ENCODE measurements at places on chromosomes 1 and 21.
A peak's percentile ranks its signal among the peaks of the same experiment; 100 is the strongest.

DNA sequence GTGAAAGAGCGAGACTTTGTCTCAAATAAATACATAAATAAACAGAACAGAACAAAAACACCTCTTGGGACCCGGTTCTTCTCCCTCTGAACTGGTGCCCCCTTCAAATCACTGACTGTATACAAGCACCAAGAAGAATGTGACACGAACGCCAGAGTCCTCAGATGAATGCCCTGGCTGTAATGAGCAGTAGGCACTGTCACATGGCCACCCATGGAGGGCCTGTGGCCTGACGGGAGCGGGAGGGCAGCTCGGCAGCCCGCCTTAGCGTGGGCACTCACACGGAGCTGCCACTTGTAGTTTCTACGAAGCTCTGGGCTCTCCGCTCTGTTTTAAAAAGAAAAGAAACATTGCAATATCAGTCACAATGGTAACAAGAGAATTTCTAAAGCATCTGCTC is 146.0 kb downstream of the PEX14 start:
- DNase-seq = no peak

GRCh38 chr1:204648576-204648975 is 37.0 kb downstream of the LRRN2 start:
- DNase-seq = no peak

- DNase-seq = no peak
Measured at GRCh38 chr1:234244482-234244881, 128.8 kb upstream of the COA6 start.

- DNase-seq = no peak
Measured at GRCh38 chr1:233569636-233570035, 44.3 kb upstream of the KCNK1 start.

DNA sequence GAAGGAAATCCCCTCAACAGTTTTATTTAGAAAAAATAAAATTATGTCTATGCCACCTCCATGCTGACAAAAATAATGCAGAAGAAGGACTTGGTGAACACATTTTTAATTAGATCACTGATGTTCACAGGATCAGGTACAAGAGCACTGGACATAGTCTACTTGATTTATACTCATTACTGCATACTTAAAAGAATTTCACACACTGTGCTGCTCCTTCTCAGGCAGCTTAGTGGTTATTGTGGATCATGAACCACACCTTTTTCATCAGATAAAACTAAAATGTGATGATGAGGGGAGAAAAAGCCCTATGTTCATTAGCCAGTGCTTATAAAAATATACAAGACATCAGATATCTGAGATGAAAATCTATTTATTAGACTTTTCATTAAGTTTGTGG is 103.3 kb upstream of the DPH5 start:
- DNase-seq = no peak

DNA sequence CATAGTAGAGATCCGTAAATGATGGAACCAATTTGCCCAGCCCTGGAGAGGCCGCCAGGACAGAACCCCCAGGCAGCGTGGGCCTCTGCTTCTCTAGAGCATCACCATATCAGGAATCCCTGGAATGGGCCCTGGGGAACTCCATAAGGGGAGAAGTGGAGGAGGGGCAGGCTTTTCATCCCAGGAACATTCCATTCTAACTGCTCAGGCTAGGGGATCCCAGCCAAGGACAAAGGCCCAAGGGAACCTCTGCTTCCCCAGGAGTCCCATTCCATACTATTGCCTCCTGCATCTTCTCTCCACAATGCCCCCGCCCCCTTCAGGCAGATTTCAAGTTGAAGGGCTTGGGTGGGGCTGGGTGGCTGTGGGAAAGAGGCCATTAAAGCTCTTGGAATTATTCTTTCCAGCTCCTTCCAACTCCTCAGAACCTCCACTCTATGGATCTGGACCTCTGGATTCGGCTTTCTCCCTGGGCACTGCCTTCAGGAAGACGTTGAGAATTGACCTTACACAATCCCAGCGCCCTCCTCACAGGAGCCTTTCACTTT is 6.0 kb downstream of the TRNP1 start:
- DNase-seq = no peak

DNA sequence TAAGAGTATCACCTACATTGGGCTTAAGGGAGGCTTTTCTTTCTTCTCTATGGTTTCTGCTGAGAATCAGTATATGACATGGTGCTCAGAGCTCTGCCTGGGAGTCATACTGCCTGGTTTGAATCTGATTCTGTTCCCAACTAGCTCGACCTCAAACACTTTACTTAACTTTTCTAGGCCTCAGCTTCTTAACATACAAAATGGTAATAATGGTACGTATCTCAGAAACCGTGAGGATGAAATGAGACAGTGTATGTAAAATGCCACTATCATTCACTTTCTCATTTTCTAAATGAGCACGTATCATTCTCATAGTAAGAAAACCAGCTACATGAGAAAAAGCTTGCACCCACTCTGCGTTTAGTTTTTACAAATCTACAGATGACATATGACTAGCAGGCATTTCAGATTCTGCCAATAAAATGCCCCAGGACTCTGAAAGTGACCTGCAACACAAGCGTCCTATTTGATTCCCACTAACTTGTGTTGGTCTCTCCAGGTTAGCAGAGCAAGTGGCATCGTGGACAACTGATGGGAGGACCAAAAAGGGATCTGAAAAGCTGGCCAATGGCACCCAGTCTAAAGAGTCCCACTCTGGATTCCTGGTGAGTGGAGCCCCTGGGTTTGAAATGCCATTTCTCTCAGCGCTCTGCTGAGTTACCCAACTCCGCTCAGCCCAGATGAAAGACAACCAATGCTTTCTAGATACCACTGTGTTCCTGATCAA is 6.1 kb downstream of the CTNNBIP1 start:
- DNase-seq = no peak

DNA sequence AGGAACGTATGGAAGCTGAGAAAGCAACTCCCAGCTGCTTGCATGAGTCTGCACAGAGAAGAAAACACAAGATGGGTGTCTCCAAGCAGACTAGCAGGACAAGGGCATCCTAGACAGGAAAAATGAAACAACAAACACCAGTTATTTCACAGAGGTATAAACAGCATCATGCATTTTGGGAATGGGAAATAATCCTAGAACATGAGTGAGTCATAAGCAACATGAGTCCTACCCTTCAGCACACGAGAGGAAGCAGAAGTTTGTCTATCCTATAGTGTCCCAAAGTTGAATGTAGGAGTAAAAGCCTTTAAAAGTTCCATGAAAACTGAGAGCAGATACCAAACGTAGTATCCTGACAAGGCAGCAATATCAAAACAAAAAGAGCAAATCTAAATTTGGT is 11.3 kb upstream of the FRRS1 start:
- no peak for DNase-seq

DNA sequence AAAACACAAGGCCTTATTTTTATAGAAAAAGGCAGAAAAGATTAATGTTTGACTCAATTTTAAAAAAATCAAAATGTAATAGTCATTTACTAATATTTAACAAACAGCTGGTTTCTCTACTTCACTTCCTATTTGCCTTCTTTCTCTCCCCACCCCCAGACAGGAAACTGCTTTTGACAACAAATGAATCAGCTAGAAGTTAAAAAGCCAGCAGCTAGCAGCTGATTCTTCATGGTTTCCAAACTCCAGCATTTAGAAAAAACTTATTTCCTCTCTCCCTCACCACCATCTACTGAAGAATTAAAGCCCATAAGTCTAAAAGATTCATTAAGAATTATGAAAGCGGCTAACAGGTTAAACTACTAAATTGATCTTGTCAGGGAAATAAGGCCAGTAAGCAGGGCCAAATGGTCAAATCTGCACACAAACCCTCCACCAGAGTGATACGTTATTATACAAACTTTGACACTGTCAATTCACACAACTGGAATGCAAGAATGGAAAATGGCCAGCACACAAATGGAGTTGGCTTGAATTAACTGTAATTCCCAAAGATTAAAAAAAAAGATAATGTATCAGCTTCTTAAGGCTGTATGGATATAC is 4.0 kb downstream of the WDR26 start:
- no peak for DNase-seq

- no peak for DNase-seq
Measured at GRCh38 chr1:90143591-90143990, 148.7 kb downstream of the ZNF326 start.

DNA sequence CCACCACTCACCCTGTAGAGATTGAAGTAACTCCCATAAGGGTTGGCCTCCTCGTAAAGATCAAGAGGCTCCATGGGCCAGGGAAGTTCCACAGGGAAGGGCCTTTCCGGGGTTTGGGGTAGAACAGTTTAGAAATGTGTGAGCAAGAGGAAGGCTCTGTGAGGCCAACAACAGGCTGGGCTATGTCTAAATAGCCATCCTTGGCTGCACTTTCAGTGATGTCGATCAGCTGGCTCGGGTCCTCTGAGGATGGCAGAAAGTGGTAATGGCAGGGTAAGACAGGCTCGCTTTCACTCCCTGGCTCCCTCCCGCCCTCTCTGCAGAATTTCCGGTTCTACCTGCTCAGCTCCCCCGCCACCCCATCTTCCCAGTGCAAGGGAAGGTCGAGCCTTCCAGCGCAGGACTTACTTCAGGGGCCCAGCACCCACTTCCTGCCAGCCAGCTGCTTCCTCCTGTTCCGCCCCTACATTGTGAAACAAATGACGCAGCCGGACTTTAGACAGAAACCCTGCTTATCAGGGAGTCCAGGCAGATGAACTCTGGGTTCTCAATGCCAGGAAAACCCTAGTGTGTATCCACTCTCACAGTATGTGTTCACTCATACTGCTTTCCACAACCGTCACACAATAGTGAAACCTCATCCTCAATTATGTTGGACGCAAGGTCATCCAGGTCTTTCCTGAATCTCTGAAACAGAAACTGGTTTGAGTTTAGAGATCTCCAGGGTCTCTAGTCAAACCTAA is 7.3 kb downstream of the F11R start:
- peak; percentile 15 for DNase-seq

DNA sequence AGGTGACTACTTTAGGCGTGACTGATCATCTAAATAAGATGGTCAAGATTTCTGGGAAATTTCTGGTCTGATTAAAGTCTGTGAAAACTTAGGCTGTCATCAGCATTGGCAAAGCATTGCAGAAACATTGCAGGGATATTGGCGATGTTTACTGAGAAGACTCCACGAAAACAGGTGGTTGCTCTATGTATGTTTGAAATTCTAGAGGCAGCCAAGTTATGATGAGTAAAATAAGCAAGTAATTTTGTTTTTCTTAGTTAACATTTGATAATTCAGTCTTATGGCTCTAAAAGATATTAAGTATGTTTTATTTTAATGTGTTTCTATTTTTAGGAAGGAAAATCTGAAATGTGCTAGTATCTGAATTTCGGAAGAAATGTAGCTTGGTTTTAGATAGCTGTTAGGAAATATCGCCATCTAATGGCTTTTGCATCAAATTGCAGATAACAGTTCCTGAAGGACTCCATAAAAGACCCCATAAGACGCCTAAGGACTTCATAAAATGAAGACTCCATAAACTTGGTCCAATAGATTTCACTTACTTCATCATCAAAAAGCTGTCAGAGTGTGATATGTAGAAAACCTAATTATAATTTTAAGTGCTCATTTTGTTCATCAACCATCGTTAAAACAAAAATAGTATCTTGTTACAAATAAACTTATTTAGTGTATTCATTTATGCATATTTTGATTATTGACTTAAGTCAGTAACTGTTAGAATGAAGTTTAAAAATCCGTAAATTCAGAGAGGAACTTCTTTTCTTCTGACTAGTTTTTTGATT is 344.6 kb downstream of the RYR2 start:
- no peak for DNase-seq

DNA sequence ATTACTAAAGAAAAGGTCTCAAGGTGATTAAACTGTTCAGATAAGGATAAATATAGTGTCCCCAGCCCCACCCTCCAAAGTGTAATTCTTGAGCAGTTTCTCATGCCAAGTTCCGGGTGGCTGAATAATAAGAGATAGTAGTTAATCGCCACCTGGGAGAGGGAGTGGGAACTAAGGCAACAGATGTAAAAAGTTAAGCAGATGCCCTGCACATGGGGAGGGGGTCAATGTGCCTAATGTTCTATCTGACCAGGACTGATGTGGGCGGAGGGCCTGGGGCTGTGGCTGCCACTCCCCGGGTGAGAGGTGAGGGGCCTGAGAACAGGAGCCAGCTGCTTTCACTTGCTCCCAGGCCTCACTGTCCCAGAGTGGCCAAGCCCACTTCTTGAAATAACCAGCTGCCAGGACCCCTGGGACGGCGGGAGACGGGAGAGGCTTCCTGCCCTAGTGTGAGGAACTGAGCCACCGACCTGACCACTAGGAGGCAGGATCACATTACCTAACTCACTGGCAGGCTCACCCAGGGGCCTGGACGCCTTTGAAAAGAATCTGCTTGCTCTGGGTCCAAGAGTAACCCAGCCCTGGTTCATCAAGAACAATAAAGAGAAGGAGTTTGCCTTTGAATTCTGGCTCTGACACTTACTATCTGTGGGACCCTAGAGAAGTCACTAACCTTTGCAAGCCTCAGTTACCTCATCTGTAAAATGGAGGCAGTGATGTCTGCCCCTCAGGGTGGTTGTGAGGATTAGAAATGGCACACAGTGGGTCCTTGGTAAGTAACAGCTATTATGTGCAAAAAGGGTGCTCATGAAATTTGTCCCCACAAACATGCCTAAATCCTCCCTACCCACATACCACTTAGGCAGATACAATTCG is 179.2 kb downstream of the ATG4C start:
- no peak for DNase-seq

DNA sequence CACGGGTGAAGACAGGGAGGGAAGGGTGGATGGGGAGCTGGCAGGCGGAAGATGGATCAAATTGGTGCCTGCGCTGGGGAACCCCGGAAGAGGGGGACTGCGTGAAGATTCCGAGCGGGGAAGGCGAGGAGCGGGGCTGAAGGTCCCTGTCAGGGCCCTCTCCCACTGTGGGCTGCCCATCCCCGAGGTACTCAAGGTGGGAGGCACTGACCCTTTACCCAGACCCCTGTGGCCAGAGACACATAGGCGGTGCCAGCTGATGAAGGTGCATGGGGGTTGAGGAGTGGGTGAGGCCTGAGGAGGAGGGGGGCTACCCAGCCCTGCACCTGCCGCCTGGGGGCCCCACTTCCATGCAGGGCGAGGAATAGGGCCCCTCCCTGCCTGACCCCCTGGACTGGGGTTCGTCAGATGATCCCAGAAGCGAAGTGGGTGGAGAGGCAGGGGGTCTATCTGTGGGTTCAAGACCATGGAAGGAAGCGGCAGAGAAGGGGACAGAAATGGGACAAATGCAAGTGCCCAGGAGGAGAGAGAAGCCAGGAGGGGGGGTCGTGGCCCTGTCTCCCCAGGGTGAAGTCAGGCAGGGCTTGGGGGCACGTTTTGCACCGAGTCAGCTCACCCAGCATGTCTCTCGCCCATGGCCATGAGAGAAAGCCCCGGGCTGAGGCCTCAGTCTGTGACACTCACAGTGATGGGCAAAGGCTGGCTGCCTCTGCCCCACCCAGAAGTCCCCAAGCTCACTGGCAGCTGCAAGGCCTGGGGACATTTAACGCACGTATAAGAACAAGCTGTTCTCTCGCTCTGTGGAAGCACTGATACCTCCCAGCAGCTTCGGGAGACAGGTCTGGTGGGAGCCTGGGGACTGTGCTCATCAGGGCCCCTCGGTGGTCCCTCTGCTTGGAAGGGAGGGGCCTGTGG is 7.0 kb upstream of the MMEL1 start:
- DNase-seq = no peak

- DNase-seq = no peak
Measured at GRCh38 chr1:27504588-27505419, 14.8 kb upstream of the WASF2 start.
